NB4 (cell line): ENCODE measurements at places on chromosomes 3 and 15.

DNA sequence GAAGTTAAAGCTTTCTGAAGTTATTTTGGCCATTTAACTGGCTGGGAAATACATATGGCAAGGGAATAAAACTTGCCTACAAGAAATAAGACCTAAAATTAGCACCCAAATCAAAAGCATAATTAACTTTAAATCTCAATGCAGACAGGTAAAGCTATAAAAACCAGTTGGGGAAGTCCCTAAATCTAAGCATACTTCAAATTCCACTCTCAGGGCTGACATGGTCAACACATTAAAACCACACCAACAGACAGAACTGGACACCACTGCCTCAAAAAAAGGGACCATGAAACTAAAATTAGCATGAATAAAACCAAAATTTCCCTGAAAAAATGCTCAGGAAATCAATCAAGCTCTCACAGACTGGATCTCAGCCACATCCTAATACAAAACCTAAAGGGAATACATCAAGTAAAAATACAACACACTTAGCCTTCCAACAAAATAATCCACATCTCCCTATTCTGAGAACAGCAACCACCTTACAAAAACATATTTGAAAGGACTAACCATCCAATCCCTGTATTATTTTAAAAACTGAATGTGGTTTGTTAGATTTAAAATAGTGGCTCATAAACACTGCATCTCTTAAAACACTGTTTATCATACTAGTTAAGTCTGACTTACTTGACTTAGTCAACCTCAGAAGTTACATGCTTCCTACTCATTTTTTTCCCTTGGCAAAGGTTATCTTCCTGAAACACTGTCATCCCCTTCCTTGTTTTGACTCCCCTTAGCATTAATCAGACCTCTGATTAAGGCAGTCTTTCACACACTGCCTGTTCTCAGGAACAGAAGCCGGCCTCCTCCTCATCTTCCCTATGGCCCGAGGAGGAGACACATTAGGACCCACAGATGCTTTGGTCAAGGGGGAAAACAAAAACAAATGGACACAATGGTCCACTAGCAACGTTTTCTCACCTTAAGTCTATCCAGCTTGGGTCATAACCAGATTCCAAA is 8.3 kb downstream of the TRA2B start:
- DNase-seq: no peak

DNA sequence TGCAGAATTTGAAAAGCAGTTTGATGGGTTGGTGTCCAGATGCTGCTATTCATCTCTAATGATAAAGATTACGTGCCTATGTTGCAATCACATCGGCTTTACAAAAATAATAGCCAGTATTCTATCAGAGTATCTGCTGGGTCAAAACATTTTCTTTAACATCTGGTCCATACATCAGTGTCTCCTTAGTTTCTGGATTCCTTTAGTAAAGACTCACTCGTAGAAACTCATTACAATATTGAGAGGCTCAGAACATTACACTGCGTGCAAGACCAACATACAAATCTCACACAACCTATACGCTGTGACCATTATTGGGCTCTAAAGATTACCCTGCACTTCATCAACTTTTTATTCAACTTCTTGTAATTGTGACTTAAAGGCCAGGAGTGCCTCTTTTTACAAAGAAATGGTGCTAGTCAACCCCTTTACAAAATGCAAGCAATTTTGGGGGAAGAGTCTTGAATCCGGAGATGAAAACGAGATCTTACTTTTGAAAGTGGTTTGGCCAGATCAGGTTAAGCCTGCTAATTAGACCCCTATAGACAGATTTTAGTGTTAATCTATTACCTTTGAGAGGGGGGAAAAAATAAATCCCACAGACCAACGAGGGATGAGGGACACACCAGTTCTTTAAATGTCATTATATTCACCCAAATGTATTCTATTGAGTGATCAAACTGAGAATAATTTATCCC is 2.9 kb downstream of the TRA2B start:
- peak; percentile 33 for DNase-seq

- DNase-seq: no peak
Measured at GRCh38 chr15:79535536-79535935, 103.4 kb downstream of the MINAR1 start.

DNA sequence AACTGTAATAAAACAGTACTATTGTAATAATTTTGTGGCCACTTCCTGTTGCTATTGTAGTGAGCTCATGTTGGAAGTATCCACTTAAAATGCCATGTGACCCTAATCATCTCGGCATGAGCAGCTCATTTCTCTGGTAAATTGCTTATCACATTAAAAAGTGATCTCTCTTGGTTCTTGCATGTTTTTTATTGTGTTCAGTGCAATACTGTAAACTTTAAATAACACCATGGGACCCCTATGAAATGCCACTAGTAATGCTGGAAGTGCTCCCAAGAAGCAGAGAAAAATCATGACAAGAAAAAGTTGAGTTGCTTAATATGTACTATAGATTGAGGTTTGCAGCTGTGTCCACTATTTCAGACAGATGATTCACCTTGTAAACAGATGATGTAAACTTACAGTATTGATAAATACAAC is 45.6 kb downstream of the NMD3 start:
- DNase-seq: no peak

- no peak for DNase-seq
Measured at GRCh38 chr15:94453227-94453988, 222.0 kb downstream of the MCTP2 start.

DNA sequence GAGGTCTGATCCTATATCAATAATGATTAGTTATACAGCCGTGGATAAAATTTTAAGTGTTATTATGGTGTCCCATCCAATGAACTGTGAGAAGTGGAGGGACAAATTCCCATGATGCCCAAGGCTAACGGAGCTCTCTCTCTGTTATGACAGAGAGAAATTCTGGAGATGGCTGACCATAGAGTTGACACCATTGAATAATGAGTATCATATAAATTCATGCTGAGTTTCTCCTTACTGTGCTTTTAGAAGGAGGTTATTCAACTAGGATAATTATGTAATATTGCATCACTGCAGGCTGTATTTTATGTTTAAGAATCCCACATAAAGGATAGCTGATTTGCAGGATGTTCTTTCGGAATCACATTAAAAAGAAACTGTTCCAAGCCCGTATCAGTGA is 82.9 kb downstream of the PYDC2 start:
- no peak for DNase-seq

DNA sequence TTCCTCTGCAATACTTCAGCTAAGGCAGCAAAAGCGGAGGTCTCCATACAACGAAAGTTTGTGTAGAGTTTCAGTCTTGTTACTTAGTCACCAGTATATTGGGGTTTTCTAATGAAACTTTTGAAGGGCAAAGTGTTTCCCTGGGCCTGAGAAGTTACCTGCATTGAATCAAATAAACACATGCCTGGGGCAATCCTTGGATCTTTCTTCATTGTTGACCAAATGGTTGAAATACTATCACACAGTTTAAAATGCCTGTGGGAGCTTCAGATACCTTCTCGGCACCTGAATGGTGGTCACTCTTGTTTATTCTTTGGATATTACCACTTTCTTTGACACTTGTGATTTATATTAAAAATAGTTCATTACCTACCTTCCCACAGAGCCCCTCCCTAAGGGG is 988 bp upstream of the CHSY1 start:
- DNase-seq: no peak

GRCh38 chr3:123167686-123168085 is 34.1 kb upstream of the SEC22A start:
- DNase-seq: no peak

DNA sequence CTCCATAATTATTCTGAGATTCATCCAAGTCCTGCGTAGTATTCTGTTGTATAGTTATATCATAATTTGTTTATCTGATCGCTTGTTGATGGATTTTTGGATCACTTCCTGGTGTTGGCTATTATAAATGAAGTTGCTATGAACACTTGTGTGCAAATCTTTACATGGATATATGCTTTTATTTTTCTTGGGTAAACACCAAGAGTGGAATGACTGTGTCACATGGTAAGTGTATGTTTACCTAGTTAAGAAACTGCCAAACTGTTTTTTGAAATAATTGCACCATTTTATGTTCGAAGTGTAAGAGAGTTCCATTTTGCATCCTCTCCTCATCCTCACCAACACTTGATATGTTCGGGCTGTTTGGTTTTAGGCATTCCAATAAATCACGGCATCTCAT is 360.4 kb upstream of the FRG2C start:
- DNase-seq: no peak

- DNase-seq: no peak
Measured at GRCh38 chr15:71572452-71573053, 237.8 kb upstream of the NR2E3 start.

GRCh38 chr15:28955993-28956421 is 70.2 kb downstream of the APBA2 start:
- peak; percentile 92 for DNase-seq

DNA sequence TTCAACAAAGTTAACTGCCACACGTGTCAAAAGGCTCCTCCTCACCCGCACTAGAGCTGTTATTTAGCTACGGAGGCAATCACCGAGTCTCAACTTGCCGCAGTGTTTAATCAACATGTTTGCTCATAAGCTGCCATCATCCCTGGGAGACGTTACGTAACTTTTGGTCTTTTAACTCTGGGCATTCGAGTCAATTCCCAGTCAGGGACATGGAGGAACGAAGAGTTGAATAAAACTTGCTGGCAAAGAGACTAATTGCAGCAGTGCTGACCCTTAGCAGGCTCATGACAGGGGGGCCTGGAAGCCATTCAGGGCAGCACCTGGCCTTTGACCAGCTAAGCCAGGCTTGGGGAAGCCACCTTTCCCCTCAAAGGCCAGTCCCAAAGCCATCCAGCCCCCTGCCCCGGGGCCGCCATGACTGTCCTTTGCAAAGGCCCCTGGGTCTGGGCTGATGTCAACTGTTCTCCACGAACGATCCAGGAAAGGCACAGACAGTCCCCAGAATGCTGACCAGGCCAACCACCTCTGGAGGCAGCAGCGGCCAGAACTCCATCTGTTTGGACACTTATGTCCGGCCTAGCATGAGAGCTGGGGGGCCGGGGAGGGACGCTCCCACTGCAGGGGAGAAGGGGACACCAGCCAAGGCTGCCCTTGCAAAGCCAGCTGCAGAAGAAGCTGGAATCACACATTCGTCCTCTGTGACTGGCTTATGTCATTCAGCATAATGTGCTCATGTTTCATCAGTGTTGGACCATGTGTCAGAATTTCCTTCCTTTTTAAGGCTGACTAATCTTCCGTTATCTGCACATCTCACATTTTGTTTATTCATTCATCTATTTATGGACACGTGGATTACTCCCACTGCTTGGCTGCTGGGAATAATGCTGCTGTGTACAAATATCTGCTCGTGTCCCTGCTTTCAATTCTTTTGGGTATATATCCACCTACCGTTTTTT is 43.7 kb downstream of the PCSK6 start:
- peak; percentile 73 for DNase-seq

DNA sequence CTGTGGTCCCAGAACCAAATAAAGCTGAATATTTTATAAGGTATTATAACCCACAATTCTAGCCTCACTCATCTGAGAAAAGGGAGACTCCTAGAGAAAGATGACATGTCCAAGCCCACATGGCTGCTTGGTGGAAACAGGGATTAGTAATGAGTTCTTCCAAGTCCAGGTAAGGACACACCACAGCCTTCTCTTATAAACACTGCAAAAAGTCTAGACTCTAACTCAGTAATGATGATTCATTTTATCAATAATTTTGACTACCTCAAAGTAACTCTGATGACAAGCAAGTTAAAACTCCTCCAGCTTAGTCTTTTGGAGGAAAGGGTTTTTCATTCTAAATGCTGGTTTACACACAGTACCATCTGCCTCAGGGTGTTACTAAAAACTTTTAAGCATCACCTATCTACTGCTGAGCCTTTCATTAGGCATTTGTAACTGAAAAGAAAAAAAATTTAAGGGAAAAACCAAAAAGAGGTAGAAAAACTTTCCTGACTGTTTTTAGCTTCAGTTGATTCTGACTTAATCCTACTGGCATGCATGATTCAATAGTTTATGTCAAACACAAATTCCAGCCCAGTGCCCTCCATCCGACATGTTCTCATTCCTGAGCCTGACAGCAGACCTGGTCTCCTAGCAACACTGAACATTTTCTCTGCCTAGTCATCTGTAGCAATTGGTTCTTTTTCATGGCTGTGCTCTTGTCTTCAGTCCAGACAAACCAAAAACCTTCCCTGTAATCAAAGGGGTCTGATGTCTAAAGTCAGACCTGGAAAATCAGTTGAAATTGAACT is 43.9 kb downstream of the P3H2 start:
- DNase-seq: no peak
